ENCODE measurements at places on chromosomes 13 and 19.

- no peaks in the 10 kb centered on the region for H3K4me1 ChIP-seq
- no peak overlapping the region for H3K4me3 ChIP-seq
- H3K36me3 ChIP-seq, result no peaks in the 10 kb centered on the region
These were observed 68.3 kb upstream of the SERP2 start for GRCh38 chr13:44305286-44305685.

DNA sequence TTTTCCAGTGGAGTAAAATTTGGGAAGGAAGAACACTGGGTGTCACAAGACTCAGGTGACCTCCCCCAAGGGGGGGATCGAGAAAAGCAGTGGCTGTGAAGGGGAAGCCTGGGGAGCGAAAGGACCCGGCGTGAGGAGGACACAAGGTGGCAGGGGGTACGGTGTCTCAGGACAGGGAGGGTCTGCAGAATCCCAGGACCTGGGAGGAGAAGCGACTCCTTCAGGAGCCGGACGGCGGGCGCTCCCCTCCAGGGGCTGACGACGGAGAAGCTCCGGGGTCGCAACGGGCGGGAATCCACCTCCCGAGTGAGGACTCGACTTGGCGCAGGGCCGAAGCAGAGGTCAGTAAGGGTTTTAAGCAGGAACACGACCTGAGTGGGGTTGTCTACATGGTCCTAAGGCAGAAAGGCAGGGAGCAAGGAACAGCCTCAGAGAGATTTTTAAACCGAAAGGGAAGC lies 529 bp downstream of the ZNF836 start:
- H3K36me3 ChIP-seq, result peaks cover 9% of the 10 kb centered on the region
- H3K27me3 ChIP-seq, result no peaks in the 10 kb centered on the region
- H3K27ac ChIP-seq, result peak overlapping the region; percentile 90
- no peak for DNase-seq
- H3K4me1 ChIP-seq, result peaks cover 20% of the 10 kb centered on the region

DNA sequence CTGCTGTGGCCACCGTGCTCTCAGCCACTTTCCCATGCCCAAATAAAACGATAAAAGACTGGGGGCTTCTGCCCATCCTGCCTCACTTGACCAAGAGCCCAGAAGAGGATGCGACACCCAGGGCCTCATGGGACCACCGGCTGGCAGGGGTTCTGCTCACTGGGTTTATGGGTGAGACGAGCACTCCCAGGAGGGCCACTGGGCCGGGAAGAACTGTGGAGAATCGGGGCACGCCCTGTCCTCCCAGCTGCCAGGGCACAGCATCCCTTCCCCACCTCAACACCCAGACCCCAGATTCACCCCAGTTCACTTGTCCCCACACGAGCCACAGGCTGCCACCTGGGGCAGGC lies 4.7 kb upstream of the F10 start:
- H3K27ac ChIP-seq, result no peak overlapping the region
- H3K36me3 ChIP-seq, result no peaks in the 10 kb centered on the region
- H3K27me3 ChIP-seq, result peaks cover 2% of the 10 kb centered on the region
- no peaks in the 10 kb centered on the region for H3K4me1 ChIP-seq
- H3K4me3 ChIP-seq, result no peak overlapping the region

GRCh38 chr19:3783660-3784584 lies 2.3 kb downstream of the MATK start:
- no peak overlapping the region for H3K4me3 ChIP-seq
- peak; percentile 36 for DNase-seq
- no peak overlapping the region for H3K27ac ChIP-seq
- no peaks in the 10 kb centered on the region for H3K36me3 ChIP-seq
- H3K4me1 ChIP-seq, result peaks cover 11% of the 10 kb centered on the region

DNA sequence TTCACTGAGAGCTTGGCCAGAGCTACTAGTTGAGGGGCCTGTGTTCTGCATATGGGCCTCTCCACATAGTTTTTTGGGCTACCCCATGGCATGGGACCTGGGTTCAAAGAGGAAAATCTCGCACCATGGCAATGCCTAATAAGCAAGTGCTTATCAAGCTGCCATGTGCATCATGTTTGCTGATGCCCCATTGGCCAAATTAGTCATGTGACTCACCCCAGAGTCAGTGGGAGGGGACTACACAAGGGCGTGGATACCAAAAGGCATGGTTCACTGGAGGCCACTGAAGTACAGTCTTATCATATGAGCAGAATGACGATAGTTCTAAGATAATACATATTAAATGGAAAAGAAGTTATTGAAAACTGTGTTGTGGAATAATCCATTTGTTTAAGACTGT lies 214.8 kb downstream of the LMO7 start:
- no peak overlapping the region for H3K27ac ChIP-seq
- no peak for DNase-seq
- no peaks in the 10 kb centered on the region for H3K4me1 ChIP-seq

- H3K4me1 ChIP-seq, result no peaks in the 10 kb centered on the region
- H3K36me3 ChIP-seq, result no peaks in the 10 kb centered on the region
- no peaks in the 10 kb centered on the region for H3K27me3 ChIP-seq
- H3K4me3 ChIP-seq, result no peak overlapping the region
- H3K27ac ChIP-seq, result no peak overlapping the region
These were observed 127.3 kb upstream of the EDNRB start for GRCh38 chr13:78045916-78046315.

DNA sequence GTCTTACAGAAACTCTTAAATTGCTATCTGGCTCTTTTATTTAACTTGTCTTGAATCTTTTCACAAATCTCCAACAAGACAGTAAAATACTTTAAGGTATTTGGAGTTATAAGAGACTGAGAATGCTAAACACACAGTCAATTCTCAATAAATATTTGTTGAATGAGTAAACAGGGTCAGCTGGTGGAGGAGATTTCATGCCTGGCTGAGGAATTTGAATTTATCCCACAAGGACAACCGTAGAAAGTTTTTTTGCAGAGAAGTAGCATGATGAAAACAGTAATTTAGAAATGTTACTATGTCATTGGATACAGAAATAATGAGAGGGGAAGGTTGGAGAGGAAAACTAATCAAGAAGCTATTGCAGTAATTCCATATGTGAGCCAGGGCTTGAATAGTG lies 1223.7 kb downstream of the PCDH17 start:
- no peaks in the 10 kb centered on the region for H3K36me3 ChIP-seq
- H3K4me3 ChIP-seq, result no peak overlapping the region
- no peaks in the 10 kb centered on the region for H3K4me1 ChIP-seq
- no peak for DNase-seq
- no peaks in the 10 kb centered on the region for H3K27me3 ChIP-seq
- H3K27ac ChIP-seq, result no peak overlapping the region

DNA sequence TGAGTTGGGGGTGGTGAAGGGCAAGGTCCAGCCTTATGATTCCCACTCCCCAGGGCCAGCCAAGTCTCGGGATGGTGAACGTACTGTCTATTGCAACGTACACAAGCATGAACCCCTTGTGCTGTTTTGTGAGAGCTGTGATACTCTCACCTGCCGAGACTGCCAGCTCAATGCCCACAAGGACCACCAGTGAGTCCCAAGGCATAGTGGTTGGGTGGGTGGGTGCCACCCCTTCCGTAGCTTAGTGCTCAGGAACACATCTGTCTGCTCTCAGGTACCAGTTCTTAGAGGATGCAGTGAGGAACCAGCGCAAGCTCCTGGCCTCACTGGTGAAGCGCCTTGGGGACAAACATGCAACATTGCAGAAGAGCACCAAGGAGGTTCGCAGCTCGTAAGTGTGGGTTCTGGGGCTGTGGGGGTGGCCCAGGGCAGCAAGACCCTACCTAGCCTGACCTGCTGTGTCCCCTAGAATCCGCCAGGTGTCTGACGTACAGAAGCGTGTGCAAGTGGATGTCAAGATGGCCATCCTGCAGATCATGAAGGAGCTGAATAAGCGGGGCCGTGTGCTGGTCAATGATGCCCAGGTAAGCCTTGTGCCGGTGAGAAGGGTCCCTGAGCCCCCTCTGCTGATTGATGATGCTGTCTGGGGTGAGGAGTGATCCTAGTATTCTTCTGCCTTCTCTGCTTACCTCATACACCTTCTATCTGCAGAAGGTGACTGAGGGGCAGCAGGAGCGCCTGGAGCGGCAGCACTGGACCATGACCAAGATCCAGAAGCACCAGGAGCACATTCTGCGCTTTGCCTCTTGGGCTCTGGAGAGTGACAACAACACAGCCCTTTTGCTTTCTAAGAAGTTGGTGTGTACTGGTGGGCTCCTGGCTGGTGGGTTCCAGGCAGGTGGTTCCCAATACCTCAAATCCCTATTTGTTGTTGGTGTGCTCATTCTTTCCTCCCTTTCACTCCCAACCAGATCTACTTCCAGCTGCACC lies 3.8 kb downstream of the TRIM28 start:
- H3K27ac ChIP-seq, result no peak overlapping the region
- peaks cover 17% of the 10 kb centered on the region for H3K4me1 ChIP-seq
- DNase-seq, result peak; percentile 24
- H3K4me3 ChIP-seq, result no peak overlapping the region
- no peaks in the 10 kb centered on the region for H3K27me3 ChIP-seq
- H3K36me3 ChIP-seq, result peaks cover 70% of the 10 kb centered on the region

GRCh38 chr13:100881291-100881864 lies 206.8 kb upstream of the TMTC4 start:
- H3K27me3 ChIP-seq, result no peaks in the 10 kb centered on the region
- H3K36me3 ChIP-seq, result no peaks in the 10 kb centered on the region
- DNase-seq, result no peak

GRCh38 chr13:114166381-114167131 lies 12.5 kb upstream of the CFAP97D2 start:
- H3K27ac ChIP-seq, result no peak overlapping the region
- no peaks in the 10 kb centered on the region for H3K27me3 ChIP-seq
- no peak for DNase-seq
- no peaks in the 10 kb centered on the region for H3K36me3 ChIP-seq
- H3K4me3 ChIP-seq, result no peak overlapping the region

- peaks cover 82% of the 10 kb centered on the region for H3K4me1 ChIP-seq
- DNase-seq, result no peak
These were observed 66.2 kb downstream of the FOXO1 start for GRCh38 chr13:40600149-40600751.

GRCh38 chr19:50050406-50051227 lies 24.8 kb downstream of the ZNF473 start:
- no peaks in the 10 kb centered on the region for H3K36me3 ChIP-seq
- H3K27ac ChIP-seq, result peak overlapping the region; percentile 46
- H3K4me3 ChIP-seq, result peak overlapping the region; percentile 22

- H3K27ac ChIP-seq, result no peak overlapping the region
- H3K36me3 ChIP-seq, result no peaks in the 10 kb centered on the region
- H3K27me3 ChIP-seq, result no peaks in the 10 kb centered on the region
- DNase-seq, result no peak
- H3K4me1 ChIP-seq, result peaks cover 4% of the 10 kb centered on the region
These were observed 221.1 kb downstream of the DNAJC15 start for GRCh38 chr13:43244481-43244880.

GRCh38 chr13:40370661-40371060 lies 295.8 kb downstream of the FOXO1 start:
- no peak for DNase-seq
- no peaks in the 10 kb centered on the region for H3K27me3 ChIP-seq
- no peak overlapping the region for H3K27ac ChIP-seq
- H3K4me1 ChIP-seq, result peaks cover 25% of the 10 kb centered on the region

- H3K4me3 ChIP-seq, result no peak overlapping the region
- no peaks in the 10 kb centered on the region for H3K27me3 ChIP-seq
- peak; percentile 46 for DNase-seq
- H3K36me3 ChIP-seq, result no peaks in the 10 kb centered on the region
These were observed 23.9 kb upstream of the OXGR1 start for GRCh38 chr13:97018029-97018819.

DNA sequence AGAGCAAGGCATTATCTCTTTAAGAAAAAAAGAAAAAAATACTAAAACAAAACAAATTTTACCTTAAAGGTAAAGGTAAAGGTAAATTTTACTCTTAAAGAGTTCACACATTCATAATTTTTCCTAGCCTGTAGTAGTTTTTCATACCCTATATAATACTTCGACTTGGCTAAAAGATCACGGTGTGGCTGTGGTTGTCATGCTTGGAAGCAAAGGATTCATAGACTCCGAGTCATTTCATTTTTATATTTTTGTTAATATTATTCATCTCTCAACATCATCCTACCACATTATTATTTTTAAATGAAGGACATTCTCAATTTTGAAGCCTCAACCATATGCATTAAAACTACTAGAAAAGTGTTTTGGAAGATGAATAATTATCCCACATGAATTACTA lies 52.7 kb downstream of the PIBF1 start:
- no peaks in the 10 kb centered on the region for H3K4me1 ChIP-seq
- peaks cover 8% of the 10 kb centered on the region for H3K36me3 ChIP-seq
- no peaks in the 10 kb centered on the region for H3K27me3 ChIP-seq
- no peak overlapping the region for H3K4me3 ChIP-seq
- no peak for DNase-seq

GRCh38 chr13:48050550-48050949 lies 13.0 kb downstream of the NUDT15 start:
- no peaks in the 10 kb centered on the region for H3K4me1 ChIP-seq
- DNase-seq, result no peak
- H3K27me3 ChIP-seq, result no peaks in the 10 kb centered on the region

- H3K27me3 ChIP-seq, result peaks cover 5% of the 10 kb centered on the region
- peak; percentile 74 for DNase-seq
- H3K4me3 ChIP-seq, result no peak overlapping the region
- no peak overlapping the region for H3K27ac ChIP-seq
- H3K36me3 ChIP-seq, result no peaks in the 10 kb centered on the region
- H3K4me1 ChIP-seq, result peaks cover 8% of the 10 kb centered on the region
These were observed 5.0 kb upstream of the PTGER1 start for GRCh38 chr19:14479975-14480699.

DNA sequence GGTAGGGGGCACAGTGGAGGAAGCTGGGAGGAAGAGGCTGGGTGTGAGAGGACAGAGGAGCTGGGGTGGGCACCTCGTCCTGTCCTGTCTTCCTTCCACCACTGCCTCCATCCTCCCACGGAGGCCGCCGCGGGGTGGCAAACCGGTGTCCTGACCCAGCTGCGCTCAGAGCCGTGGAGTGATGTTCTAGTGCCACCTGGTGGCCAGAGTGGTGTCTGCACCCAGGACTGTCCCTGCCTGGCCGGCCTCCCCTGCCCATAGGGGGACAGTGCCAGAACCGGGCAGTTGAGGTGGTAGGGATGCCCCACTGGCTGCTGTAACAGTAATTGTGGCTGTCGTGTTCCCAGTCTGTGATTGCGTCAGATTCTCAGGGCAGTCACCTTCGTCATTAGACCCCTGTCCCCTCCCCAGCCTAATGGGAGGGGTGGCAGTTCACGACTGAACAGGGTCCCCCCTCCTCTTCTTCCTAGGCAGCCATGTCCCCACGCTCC lies 11.1 kb upstream of the ARRDC2 start:
- peaks cover 9% of the 10 kb centered on the region for H3K4me1 ChIP-seq
- peak; percentile 89 for DNase-seq
- H3K4me3 ChIP-seq, result no peak overlapping the region
- H3K36me3 ChIP-seq, result no peaks in the 10 kb centered on the region
- no peaks in the 10 kb centered on the region for H3K27me3 ChIP-seq

- H3K27me3 ChIP-seq, result peaks cover 2% of the 10 kb centered on the region
- H3K36me3 ChIP-seq, result no peaks in the 10 kb centered on the region
- no peak overlapping the region for H3K27ac ChIP-seq
- no peak overlapping the region for H3K4me3 ChIP-seq
- H3K4me1 ChIP-seq, result no peaks in the 10 kb centered on the region
These were observed 21.1 kb upstream of the ZNF766 start for GRCh38 chr19:52248241-52248640.

DNA sequence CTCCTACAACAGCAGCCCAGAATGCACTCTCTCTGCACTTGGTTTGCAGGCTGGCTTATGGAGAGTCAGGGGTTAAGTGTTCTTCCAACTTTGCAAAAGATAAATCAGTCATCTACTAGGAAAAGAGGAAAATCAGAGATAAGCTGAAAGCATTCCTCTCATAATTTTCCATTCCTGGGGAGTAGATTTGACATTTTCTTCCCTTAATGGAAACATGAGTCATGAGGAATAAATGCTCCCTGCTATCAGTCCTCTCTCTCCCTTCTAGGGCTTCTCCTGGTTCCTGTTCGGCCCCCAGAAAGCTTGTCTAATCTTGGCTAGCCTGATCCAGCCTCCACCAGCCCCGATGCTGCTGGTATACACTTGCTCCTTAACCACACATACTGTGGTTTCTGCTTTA lies 28.4 kb upstream of the ENOX1 start:
- no peak for DNase-seq
- H3K4me1 ChIP-seq, result no peaks in the 10 kb centered on the region
- no peaks in the 10 kb centered on the region for H3K27me3 ChIP-seq
- H3K36me3 ChIP-seq, result no peaks in the 10 kb centered on the region
- H3K27ac ChIP-seq, result no peak overlapping the region

Data from B cell (primary cell).